Esophagus squamous epithelium (tissue), 5 donors: ENCODE measurements at places on chromosomes 5 and 9.

- DNase-seq: no peak
Observed at GRCh38 chr5:125190232-125191087, 444.0 kb upstream of the ZNF608 start.

DNA sequence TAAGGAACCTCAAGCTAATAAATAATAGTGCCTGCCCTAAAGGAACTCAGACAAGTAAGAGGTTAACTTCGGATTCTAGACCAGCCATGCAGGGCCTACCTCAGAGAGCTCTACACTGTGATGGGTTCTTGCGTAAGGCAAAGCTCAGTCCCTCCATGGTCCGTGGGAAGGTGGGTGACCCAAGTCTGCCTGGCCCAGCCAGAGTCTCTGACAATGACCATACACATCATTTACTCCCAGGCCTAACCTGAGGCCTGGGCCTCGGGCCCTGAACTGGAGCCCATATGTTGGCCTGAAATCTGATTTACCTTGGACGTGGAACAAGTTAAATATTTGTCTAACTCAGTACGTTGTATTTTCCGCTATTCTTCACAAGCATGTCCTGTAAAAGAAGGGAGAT lies 55.1 kb downstream of the TMEM174 start:
- no peak for DNase-seq

DNA sequence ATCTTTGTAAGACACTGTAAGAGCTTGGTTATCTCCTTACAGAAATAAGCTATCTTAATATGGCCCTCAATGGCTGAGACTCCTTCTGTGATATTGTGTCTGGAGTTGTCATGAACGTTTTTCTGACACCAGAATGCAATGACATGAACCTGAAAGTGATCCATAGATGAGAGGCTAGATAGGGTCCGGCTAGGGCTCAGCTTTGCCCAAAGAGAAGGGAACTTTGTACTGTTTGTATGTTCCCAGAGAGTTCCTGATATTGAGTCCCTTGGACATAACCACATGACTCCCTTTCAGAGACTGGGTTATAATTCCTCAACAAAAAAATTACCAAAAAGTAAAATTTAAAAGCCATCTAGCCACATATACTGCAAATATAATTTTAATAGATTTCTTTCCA lies 575.8 kb upstream of the CLINT1 start:
- DNase-seq: no peak

DNA sequence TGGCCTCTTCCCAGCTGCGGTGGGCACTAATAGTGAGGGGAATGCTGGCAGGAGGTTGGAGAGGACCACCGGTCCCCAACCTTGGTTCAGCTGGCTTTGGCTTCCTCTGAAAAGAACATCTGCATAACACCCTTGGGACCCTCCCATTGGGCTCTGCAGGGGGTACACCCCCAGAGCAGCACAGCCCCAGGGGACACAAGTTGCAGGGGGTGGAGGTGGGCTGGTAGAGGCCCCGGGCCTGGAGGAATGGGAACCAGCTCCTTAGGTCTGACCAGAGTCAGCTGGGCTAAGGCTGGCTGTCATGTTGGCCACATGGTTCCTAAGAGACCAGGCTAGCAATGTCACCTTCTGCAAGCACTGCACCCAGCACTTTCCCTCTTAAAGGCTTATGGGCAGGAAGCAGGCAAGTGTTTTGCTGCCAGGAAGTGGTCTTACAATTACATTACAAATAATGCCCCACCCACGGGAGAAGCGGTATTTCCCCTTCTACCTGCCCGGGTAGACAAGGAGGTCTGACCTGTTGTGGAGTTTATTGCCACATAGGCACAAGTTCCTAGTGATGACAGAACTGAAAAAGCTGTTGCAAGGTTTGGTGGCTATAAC lies 18.1 kb downstream of the GCNT4 start:
- DNase-seq: no peak

DNA sequence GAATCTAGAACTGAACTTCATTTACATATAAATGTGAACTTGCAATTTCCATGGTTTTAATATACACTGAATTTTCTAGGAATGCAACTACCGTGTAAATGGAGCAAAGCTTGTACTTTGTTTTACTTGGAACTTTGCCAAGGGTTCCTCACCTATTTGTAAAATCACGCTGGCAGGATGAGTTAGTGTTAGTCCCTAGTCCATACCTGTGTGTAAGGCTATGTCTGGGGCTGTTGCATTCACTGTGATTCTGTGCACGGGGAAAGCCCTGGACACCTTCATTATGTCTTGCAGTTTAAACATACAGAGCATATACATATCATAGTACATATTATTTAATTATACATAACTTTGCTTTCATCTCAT lies 119.9 kb downstream of the PAX5 start:
- DNase-seq: no peak

- no peak for DNase-seq
Observed at GRCh38 chr9:75532233-75533050, 358.0 kb upstream of the PCSK5 start.

GRCh38 chr5:131406975-131407638 lies 143.3 kb downstream of the CDC42SE2 start:
- no peak for DNase-seq

- no peak for DNase-seq
Observed at GRCh38 chr5:171628633-171628974, 157.0 kb upstream of the SMIM23 start.

GRCh38 chr5:67814569-67815311 lies 400.8 kb upstream of the PIK3R1 start:
- no peak for DNase-seq

DNA sequence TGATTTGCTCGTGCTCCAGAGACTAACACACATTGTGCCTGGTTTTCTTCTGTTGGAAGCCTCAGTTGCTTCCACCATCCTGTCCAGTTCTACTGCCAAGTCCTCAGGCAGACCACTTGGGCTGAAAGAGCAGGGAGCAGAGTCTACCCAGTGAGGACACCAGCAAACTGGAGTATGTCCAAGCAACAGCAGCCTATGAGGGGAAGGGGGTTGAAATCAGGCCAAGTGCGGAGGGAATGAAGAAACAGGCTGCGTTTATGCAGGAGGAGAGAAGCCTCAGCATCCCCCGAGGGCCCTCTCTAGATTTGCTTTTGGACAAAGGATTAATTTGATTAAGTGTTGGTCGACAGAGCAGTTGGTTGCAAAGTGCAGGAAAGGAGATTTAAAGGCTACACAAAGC lies 14.5 kb downstream of the DOCK2 start:
- DNase-seq: no peak
